ENCODE measurements at places on chromosomes 6 and 20.
A peak's percentile ranks its signal among the peaks of the same experiment; 100 is the strongest.

GRCh38 chr6:81938991-81939732 is 186.7 kb upstream of the TENT5A start:
- peak; percentile 90 for DNase-seq

DNA sequence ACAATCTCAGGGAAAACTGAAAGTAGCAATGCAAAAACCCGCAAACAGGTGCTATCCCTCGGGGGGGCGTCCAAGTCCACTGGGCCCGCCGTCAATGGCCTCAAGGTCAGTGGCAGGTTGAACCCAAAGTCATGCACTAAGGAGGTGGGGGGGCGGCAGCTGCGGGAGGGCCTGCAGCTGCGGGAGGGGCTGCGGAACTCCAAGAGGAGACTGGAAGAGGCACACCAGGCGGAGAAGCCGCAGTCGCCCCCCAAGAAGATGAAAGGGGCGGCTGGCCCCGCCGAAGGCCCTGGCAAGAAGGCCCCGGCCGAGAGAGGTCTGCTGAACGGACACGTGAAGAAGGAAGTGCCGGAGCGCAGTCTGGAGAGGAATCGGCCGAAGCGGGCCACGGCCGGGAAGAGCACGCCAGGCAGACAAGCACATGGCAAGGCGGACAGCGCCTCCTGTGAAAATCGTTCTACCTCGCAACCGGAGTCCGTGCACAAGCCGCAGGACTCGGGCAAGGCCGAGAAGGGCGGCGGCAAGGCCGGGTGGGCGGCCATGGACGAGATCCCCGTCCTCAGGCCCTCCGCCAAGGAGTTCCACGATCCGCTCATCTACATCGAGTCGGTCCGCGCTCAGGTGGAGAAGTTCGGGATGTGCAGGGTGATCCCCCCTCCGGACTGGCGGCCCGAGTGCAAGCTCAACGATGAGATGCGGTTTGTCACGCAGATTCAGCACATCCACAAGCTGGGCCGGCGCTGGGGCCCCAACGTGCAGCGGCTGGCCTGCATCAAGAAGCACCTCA is 166.3 kb downstream of the DTNBP1 start:
- no peak for DNase-seq

- no peak for DNase-seq
These were observed 585.0 kb upstream of the MAP3K7 start for GRCh38 chr6:91171754-91172462.

DNA sequence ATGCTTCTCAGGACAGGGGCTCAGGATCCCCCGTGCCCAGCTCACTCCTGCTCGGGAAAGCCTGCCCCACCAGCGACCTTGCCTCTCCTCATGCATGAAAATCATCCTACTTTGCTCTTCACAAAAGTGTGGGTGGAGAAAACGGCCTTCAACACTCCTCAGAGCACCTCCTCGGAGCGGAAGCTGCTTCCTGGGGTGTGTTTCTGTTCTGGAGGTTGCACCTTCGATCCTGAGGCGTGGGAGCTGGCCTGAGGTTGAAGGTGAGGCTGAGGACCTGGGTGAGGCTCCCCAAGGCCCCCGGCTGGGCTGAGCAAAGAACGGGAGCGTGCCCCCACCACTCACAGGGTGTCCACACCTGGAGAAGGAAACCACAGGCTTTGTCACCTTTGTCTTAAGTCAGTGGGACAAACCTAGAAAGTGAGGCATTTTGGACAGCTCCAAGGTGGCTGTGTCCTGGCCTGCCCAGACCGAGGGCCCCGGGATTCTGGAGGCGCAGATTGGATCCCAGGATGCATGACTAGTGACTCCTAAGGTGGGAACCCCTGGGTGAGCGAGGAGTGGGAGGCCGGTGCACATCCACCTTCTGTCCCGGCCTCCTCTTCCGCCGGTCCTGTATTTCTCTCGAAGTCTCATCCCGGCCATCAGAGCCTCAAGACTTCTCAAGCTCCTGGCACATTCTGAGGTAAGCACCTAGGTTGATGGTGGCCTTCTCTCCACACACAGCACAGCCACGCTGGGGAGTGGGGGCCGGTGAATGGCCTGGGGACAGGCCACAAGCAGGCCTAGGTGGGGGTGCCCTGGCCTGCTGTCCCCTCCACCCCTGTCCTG is 104.7 kb downstream of the TMEM242 start:
- no peak for DNase-seq

GRCh38 chr20:3901028-3901705 is 12.0 kb downstream of the PANK2 start:
- no peak for DNase-seq

DNA sequence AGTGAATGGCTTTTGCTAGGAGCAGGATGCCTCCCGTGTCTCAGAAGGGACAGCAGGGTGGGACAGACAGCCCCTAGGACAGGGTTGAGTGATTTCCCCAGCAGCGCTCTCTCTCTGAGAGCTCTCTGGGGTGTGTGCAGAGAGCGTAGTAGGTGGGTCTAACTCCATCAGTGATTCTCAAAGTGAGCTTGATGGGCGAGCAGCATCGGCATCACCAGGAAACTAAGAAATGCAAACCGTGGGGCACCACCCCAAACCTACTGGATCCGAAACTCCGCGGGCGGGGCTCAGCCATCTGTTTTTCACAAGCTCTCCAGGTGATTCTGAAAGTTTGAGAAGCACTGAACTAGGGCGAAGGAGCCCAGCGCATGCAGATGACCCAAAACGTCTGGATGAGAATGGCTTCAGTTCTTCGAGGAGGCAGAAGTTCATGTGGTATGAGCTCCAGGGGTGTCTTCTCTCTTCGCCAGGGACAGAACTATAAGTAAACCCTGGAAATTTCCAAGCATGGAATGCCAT is 119.6 kb upstream of the RNF24 start:
- DNase-seq = no peak

- no peak for DNase-seq
These were observed 1.4 kb downstream of the NKX2-4 start for GRCh38 chr20:21395666-21396598.

DNA sequence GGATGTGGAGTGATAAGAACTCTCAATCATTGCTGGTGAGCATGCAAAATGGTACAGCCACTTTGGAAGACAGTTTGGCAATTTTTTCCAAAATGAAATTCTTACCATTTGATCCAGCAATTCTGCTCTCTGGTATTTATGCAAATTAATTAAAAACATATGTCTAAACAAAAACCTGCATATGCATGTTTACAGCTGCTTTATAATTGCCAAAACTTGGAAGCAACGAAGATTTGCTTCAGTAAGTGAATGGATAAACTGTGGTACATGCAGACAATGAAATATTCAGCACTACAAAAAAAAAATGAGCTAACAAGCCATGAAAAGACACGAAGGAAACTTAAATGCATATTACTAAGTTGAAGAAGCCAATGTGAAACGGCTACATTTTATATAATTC is 55.5 kb upstream of the SMLR1 start:
- no peak for DNase-seq

DNA sequence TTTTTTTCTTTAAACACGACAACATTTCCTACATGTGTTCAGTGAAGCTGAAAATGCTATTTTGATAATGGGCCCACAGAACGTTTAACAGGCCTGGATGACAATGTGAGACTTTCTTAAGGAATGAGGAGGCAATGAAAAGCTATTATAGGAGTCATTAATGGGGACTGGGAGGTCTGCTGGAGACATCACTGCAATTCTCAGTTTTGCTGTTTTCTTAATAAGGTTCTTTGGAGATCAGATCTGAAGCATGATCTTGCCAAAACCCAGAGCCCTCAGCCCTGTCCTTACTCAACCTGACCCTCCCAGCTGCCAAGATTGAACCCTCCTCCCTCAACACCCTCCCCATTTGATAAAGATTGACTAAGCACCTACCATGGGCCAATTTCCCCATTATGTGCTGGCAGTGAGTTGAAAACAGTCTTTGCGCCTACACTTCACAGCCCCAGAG is 353.1 kb downstream of the MAFB start:
- no peak for DNase-seq

Measured in EL (cell line).